NCI-H1092 (cell line): ENCODE measurements at places on chromosomes 4 and X.

DNA sequence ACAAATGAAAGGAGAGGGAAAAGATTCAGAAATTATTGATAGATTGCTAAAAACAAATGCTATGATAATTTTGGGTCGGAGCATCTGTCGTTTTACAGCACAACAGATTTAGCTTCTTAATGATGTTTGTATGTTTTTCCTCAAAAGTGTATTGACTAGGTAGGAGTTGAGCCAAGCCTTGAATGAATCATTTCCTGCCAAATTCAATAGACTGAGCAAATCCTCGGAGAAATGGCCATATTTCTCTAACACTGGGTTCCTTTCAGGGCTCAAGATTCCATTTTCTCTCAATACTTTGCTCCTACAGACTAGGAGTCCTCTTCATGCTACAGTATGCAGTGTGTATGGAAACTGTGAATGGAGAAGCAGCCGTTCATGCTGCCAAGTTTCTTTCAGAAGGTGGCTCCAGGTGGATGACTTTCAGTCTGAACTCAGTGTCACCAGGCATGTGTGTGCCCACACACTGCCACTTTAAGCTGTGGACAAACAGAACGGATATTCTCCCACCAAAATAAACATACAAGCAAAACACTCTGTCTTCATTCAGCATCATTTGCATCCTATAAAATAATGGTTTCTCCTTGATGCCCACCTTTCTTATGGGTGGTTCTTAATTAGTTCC lies 146.0 kb downstream of the TBL1X start:
- no peak for DNase-seq

- DNase-seq: peak; percentile 42
These were observed 32.7 kb upstream of the JADE1 start for GRCh38 chr4:128776794-128777216.

- no peak for DNase-seq
These were observed 8.9 kb downstream of the FATE1 start for GRCh38 chrX:151724563-151725337.

GRCh38 chr4:140641789-140642439 lies 73.2 kb upstream of the UCP1 start:
- DNase-seq: no peak

DNA sequence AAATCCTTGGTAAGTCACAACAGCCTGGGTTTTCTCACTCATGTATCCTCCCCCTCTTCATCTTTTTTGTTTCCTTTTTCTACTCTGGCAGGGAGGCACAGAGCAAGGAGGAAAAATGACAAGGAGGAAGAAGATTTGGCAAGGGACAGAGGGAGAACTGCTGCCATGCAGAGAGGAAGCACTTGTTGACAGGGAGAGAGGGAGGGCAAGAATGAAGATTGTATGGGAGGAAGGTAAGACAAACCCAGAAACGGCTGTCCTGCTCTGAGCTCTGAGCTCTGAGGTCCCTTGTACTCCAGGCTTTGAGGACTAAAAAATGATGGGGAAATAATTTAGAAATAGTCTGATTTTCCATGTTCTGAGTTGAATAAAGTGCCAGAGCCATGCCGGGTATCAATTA lies 123.9 kb downstream of the DCHS2 start:
- DNase-seq: no peak

DNA sequence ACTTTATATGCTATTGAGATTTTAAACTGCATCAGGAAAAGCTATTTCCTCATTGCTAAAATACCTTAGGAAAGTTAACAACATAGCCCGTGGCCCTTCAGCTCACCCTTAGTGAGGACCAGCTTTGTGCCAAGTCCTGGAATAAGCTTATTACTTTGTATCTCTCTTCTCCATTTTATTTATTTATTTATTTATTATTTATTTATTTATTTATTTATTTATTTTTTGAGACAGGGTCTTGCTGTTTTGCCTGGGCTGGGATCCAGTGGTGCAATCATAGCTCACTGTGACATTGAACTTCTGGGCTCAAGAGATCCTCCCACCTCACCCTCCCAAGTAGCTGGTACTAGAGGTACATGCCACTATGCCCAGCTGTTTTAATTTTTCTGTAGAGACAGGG lies 6.3 kb downstream of the RHOXF1 start:
- DNase-seq: no peak

- DNase-seq: no peak
These were observed 19.2 kb downstream of the CD38 start for GRCh38 chr4:15797320-15797719.

DNA sequence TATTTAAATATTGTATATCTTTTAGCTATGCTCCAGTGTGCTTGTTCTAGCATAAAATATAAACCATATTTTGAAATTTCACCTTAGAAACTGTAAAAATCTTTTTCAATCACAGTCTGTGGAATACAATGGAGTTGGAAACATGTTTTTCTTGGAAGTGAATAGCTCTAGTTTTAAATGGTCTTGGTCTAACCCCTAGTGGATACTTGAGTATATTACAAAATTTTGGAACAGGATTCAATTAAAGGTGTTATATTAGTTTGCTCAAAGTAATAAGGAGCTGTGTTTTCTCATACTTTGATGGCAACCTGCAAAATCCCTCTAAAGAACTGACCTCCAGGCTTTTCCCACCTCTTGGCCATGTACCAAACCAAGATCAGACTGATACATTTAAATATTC lies 48.2 kb downstream of the STK26 start:
- no peak for DNase-seq

GRCh38 chrX:111443946-111444345 lies 32.0 kb upstream of the DCX start:
- DNase-seq: no peak

GRCh38 chr4:47154816-47155370 lies 123.5 kb downstream of the GABRB1 start:
- no peak for DNase-seq

DNA sequence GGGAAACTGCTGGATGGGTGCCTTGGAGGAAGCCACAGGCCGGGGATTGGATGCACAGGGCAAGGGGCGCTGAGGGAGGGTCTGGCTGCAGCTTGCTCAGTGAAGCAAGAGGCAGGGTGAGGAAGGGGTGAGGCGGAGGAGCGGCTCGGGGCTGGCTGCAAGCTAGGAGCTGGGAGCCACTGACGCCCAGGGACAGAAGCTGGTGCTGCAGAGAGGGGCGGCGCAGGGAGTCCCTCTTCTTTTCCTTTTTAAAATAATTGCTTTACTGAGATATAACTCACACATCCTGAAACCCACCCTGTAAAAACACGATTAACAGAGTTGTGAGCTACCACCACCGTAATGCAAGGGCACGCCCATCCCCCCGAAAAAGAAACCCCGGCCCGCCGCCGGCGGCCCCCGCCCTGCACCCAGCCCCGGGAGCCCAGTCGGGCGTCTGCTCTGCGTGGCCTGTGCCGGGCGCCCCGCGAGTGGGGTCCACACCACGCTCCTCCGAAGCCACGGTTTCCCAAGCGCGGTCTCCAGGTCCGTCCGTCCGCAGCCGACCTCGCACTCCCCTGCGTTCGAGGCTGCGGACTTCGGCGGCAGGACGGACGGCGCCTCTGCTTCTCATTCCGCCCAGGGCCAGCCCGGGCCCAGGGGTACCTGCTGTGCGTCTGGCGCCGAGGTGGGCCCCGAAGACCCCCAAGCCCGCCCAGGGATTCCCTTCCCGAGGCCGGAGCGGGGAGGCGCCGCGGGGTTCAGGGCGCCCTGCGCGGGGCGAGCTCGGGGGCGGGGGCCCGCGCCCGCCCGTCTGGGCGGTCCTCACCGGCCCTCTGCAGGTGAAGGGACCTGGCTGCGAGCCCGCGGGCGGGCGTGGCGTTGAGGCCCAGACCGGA lies 866 bp upstream of the UVSSA start:
- DNase-seq: no peak

DNA sequence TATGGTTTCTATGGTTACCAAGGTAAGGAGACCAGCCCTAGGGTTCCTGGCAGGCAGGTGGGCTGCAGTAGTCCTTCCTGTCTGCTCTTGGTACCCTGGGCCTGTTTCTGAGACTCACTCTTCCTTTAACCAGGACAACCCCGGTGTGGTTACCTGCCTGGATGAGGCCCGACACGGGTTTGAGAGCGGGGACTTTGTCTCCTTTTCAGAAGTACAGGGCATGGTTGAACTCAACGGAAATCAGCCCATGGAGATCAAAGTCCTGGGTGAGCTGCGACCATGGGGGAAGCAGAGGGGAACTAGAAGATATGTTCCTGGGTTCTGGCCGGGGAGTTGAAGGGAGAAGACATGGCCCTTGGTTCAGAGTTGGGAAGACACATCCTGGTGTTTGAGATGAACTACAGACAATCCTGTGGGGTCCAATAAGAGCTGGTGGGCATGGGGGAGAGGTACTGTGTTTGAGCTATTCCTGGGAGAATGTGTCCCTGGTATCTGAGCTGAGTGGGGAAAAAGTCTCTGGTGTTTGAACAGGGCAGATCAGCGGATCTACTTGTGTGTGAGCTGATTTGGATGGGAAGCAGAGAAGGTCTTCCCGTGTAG lies 7.8 kb downstream of the UBA1 start:
- no peak for DNase-seq

DNA sequence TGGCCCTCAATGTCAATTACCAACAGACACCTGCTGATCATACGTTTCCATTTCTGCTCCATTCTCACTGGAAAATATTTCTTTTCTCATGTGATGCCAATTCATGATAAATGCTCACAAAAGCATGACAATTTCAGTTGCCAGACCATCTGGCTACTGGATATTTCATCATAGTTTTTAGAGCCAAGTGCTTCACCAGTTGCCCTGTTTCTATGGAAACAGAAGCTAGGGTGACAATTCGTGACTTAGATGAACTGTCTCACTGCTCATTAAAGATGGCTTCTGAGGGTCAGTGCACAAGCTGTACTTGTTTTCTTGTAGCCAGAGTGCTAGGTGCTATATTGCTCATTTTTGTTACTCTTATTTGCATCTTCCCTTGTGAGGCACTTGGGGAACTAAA lies 184.9 kb downstream of the COMMD8 start:
- DNase-seq: peak; percentile 2

DNA sequence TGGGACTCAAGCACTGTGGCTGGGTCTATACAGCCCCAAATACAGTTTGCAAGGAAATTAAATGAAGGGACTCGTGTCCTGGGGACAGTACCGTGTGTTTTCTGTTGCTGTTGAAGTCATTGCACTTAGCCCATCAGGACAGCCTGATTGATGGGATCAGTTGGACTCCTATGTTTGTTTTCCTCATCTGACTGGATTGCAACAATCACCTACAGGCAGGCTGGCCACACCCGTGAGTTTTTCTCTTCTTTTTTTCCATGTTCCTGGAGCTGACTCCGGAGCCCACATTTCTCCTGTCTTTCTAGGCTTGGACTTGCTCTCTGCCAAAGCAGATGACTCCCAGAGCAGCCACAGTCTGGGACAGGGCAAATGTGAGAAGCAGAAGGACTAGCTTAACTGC lies 38.1 kb downstream of the RTL9 start:
- no peak for DNase-seq

- no peak for DNase-seq
These were observed 9.9 kb downstream of the CFAP99 start for GRCh38 chr4:2428496-2429213.

DNA sequence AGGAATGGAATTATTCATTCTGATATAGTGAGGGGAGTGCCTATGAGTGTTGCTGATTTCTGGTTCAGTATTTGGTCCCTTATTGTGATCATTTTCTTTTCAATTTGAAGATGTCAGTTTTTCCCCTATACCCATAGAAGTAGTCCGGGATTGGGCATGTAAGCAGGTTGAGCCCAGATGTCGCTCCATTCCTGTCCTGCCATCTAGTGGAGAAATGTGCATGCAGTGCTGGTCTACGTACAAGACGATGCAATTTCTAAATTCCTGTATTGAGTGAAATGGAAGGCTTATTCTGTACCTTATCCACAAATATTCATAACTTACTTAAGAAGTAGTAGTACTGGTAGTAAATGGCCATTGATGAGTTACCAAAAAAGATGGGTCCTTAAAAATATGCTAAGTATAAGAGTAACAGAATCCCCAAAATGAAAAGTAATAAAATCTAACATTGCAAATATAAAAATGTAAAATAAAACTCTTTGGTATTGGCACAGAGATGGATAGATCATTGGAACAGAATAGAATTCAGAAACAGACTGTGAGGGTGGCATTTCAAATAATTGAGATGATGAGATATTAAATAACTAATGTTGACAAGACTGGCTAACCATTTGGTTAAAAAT lies 60.9 kb downstream of the UGT8 start:
- peak; percentile 59 for DNase-seq

DNA sequence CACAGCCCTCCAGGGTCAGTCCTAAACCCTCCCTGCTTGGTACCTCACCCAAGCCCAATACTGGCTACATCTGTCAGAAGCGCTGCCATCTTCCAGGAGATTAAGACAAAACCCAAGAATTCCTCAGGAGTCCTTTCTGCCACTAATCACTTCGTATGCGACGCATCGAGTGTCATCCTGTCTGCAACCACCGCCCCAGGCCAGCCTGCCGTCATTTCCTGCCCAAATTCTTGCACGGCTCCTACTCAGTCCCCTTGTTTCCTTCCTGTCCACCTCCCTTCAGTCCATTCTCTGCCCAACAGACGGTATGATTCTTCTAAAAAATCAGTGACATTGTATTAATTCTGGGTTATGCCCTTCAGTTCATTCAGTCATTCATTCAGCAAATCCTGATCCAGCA lies 113.6 kb downstream of the NFKB1 start:
- no peak for DNase-seq

DNA sequence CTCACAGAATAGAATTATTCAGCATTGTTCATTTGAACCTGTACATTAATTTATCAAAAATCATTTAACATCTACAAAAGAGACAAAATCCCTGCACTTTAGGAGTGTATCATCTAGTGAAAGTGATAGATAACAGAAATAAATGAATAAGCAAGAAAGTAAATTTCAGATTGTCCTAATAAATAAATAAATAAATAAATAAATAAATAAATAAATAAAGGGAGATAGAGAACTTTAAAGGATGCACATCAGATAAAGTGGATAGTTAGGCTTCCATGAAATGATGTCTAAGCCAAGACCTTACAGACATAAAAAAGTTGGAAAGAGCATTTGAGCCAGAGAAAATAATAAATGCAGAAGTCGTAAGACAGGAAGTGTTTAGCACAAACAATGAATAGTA lies 444.7 kb downstream of the CFAP47 start:
- no peak for DNase-seq

- DNase-seq: no peak
These were observed 14.0 kb upstream of the HMGB3 start for GRCh38 chrX:150968862-150969720.

DNA sequence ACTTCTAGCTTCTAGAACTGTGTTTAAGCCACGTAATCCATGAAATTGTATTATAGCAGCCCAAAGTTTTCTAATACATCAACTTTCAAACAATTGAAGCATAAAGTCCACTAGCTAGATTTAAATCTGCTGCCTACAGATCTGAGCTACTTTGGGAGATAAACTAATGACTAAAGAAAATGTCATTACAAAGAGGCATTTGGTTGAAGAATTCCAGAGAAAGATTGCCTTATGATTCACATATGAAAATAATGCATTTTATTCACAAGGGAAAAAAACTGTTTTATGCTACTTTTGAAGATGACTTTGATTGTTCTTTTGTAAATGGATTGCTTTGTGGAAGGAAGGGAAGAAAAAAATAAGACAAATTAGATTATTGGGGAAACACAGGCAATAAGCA lies 124.1 kb upstream of the SLIT2 start:
- DNase-seq: no peak

- no peak for DNase-seq
These were observed 10.3 kb downstream of the AFAP1 start for GRCh38 chr4:7929118-7929951.
